ENCODE measurements at places on chromosomes 5 and 9. TPM values are rescaled to one million over a fixed set of nuclear protein-coding genes. Genes with fewer than 3 reads are reported as not detected.

Gene SHISAL2B
- total RNA-seq: not detected

Gene WNK2
- total RNA-seq: 1.5 TPM

Gene CXCL14
- not detected for total RNA-seq

Gene TEK
- total RNA-seq: 0.30 TPM

Data from A375 (cell line).